ENCODE measurements at places on chromosomes 1 and 21.

DNA sequence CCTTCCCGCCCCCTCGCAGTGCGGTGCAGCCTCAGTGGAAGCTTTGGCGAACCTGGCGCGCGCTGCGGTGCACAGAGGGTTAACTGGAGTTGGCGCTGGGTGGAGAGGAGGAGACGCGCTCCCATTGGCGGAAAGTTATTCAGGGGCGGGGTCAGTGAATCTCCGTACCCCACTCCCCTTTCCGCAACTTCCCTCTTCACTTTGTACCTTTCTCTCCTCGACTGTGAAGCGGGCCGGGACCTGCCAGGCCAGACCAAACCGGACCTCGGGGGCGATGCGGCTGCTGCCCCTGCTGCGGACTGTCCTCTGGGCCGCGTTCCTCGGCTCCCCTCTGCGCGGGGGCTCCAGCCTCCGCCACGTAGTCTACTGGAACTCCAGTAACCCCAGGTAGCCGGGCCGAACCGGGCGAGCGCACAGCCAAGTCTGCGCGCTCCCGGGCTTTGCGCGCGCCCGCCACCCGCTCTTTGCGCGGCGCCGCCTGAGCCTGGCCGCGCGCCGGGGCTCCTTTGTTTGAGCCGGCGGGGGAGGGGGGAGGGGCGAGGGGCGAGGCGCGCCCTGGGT is at the start of gene EFNA4:
Gene EFNA4 (plus strand): TSS at position 191 of the 561 bp plus-strand sequence. CDS start 84 bp downstream, at position 275.
- peak; percentile 62 for DNase-seq

DNA sequence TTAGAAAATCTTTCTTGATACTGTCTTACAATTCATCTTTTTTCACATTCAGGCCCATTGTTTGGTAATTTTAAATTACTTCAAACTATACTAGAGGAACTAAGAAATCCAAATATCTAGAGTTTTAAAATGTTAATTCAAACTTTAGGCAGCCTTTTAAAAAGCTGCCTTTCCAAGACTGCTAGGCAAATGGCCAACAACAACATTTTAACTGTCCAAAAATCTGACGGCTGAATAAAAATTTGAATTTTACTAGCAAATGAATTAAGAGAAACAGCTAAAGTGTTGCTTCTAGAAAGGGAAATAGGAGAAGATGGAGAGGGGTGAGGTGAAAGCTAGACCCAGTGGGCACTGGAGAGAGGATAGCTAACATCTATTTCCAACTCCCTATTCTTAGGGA is 17.2 kb downstream of the DPYD start:
- no peak for DNase-seq

DNA sequence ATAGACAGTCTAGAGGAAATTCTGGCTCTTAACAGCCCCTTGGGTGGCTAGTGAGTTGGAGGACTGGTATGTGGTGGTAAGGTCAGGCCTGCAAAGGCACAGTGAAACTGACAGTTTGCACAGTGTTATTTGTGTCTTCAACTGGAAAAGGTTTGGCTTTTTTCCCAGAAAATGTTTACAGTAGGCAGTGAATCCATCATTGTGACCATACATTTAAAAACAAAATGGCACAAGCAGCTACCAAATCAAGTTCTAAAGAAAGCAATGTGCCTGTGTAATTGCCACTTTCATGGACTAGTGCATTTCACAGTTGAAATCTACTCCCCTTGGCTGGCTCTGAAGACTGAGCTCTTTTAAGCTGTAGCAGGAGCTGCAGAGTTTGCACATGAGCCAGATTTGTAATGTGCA is 24.8 kb downstream of the ATPAF1 start:
- DNase-seq: no peak

GRCh38 chr1:153882296-153882912 is 40.4 kb downstream of the GATAD2B start:
- DNase-seq: no peak

GRCh38 chr1:181918880-181919525 is 142.5 kb downstream of the ZNF648 start:
- DNase-seq: no peak

- no peak for DNase-seq
Observed at GRCh38 chr1:31366796-31367195, 6.1 kb downstream of the FABP3 start.

- DNase-seq: no peak
Observed at GRCh38 chr1:58293388-58293787, 253.1 kb downstream of the OMA1 start.

GRCh38 chr1:116579259-116579875 is 8.5 kb upstream of the CD58 start:
- DNase-seq: no peak

DNA sequence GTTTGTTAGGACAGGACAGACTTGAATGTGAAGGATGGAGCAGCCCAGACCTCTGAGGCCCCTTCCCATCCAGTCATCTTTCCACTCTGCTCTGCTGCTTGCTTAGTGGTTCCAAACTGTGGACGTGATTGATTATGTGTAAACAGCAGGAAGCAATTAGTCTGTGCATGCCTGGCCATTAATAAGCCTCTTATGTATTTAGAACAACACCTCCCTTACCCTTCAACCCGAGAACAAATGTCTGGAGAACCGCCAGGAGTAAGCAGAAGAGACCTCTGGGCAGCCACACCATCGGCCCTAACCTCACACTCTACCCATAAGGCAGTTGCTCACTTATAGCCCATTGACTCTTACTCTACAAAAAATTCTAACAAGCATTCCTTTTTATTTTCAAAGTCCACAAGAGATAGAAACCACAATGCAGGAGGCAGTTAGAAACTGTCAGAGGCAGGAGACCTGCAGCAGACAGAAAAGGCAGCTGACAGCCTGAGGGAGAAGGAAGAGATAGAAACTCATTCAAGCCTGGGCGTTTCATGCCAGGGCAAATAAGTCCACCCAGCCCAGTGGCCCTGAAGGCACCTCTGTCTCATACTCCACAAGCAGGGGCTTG is 5.8 kb upstream of the EPHA8 start:
- no peak for DNase-seq

DNA sequence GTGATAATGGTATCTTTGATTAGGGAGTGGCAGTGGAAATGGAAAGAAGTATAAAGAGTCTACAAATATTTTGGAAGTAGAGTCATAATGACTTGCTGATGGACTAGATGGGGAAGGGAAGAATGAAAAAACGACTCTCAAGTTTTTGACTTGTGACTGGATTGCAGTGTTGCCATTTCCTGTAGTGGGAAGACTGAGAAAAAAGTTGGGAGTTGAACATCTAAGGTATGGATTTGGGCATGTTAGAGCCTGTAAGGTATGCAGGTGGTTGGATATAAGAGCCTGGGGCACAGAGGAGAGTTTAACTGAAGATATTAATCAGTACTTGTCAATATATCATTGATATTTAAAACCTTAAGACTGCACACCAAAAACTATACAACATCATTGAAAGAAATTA is 19.4 kb downstream of the DNM3 start:
- DNase-seq: no peak

DNA sequence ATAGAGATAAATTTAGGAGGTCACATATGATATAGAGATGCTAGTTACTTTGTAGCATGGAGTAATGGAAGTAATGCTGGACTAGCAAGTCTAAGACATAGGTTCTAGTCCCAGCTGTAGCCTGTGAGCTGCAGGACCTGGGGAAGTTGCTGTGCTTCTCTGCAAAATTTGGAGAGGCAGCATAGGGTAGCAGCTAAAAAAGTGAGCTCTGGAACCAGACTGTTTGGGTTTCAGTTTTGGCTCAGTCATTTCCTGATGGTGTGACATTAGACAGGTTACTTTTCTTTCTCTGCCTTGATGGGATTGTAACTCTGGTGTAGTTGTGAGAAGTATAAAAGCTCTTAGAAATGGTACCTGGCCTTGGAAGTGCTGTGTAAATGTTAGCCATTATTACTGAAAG is 3.3 kb downstream of the METTL13 start:
- no peak for DNase-seq

DNA sequence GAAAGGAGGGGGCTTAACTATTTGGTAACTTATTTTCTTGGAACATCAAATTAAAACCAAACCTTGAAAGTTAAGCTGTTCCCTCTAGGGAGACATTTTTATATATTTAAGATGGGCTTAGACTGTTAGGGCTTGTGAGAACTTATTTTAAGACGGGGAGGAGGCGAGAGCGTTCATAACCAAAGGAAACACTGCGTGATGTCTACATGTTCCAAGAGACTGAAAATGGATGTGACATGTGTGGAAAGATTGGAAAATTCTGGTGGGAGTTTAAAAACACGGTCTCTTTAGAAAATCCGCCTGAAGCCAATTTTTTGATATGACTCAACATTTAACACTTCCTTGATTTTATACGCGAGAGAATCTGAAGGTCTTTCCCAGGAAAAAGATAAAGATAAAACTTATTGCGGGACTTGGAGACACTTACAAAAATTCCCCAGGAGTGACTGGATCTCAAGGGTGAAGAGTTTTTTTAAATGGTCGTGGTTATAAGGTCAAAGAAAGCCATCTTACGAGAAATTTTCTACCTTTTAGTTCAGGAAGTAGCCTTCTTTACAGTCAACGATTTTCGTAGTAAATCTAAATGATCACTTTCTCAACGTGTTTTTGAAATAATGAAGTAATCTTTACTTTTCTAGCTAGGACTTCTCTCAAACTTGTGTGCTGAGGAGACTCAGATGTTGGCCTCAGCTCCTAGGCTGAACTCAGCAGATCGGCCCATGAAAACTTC is 828 bp downstream of the PNRC2 start:
- DNase-seq: no peak

DNA sequence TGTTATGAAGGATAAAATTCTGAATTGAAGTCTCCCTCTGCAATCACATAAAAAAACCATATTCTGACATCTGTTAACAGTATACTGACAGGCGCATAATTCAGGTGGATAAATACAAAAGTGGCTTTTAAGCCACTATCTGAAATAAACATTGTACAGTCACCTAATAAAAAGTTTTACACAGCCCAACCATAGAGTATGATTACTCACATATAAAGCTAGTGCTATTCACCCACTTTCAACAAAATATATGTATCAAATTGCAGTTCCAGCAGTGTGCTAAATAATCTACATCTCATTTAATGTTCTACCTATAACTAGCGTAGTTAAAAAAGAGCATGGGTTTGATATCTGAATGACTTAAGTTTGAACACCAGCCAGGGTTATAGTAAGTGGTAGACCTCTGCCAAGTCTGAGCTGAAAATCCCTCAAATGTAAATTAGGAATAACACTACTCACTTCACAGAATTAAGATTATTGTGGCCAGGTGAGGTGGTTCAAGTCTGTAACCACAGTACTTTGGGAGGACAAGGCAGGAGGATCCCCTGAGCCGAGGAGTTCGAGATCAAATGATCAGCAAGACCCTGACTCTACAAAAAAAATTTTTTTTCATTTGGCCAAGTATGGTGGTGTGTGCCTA is 3.9 kb downstream of the EGLN1 start:
- no peak for DNase-seq

GRCh38 chr1:23664837-23665795 is 26.5 kb upstream of the RPL11 start:
- DNase-seq: peak; percentile 22

GRCh38 chr1:27940297-27940696 is 5.5 kb downstream of the SMPDL3B start:
- peak; percentile 79 for DNase-seq

- DNase-seq: no peak
Observed at GRCh38 chr1:108033550-108033951, 68.6 kb upstream of the VAV3 start.

DNA sequence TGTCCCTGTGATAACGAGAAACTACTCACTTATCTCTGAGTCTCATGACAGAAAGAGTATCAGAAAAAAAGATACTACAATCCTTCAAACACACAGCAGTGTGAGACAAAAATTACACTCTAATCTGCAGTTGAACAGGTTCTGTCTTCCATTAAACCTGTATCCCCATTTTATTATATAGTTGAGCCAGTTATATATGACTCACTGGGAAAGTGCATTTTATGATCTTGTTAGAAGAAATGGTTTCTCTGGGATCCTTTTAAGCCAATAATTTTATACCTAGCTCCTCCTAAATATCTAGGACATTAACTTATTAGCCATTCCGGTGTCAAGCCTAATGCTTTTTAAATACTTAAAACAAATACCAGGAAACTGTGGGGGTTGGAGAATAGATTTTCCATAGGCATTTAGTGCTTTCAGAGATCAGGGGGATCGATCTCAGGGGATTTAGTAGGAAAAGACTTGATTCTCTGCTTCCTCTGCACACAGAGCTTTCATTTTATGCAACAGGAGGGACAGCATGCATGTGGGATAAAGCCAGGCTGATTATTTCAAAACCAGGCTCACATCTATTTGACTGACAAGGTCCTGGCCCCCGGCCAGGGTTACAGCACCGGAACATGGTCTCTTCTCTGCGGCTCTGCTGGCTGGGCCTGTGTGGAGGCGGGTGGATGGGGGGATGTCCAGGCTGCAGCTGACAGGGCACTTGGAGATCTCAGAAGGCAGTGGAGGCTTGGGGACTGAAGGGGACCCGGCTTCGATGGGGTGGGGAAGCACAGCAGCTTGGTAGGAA is 310.6 kb downstream of the DISC1 start:
- no peak for DNase-seq

- DNase-seq: no peak
Observed at GRCh38 chr1:245603311-245603865, 448.6 kb downstream of the KIF26B start.

DNA sequence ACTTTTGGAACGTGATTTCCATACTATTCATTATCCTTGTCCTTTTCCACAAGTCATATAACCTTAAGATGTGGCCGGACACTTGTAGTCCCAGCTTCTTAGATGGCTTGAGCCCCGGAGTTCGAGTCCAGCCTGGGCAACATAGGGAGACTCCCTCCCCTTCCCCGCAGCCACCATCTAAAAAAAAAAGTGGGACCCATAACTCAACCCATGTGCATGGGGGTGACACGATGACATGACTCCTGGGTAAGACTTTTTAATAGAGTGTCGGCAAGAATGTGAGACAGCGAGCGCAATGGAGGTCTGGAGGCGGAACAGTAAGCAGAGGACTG is 25.7 kb downstream of the MIA3 start:
- no peak for DNase-seq

DNA sequence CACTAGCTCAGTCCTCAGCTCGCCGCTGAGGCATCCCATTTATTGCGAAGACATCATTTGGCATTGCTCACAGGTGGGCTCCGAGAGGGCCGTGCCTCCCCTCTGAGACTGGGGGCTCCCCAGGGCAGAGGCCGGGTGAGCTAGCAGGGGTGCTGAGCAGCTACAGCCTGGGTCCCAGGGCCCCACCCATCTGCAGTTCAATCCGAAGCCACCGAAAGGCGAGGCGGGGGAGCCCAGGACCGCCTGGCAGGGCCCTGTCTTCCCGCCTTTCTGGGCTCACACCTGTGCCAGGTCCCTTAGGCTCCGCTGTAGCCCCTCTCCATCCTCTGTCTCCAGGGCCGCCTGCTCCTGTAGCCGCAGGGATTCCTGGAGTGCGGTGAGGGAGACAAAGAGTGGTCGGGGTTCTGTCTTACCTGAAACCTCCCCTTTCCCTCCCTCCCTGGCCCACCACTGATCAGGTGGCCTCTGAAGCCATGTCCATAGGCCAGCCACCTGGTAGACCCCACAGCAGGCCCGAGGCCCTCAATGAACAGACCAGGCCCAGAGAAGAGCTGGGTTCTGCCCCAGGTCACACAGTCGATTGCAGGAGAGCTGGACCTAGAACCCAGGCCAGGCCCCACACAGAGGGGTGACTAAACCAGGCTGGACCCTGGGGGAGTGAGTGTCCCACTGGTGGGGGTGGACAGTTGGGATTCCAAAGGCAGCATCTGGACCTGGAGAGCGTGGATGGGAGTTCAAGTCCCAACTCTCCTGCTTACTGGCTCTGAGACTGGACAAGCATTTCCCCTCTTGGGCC is 18.1 kb upstream of the NBPF1 start:
- peak; percentile 33 for DNase-seq

All from naive thymus-derived CD4-positive, alpha-beta T cell (primary cell).